ENCODE measurements at places on chromosomes 6 and 20. TPM values are rescaled to one million over a fixed set of nuclear protein-coding genes. Genes with fewer than 3 reads are reported as not detected.

DNA sequence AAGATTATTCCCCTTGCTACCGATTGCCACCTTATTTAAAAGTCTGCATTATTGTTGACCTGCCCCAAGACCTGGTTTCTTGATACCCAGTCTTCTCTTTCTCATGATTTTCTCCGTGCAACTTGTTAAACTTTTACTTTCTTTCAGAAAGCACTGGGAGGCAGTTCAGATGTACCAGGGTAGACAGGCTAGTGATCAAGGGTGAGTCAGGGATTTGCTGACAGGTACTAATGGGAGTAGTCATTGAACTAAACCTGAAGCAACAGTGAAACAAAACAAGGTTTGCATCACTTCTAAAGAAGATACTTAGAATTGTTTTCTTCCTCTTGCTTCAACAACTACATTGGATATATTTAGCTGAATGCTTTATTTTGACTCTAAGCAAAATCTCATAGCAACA lies 124.4 kb downstream of the KCNQ5 start:
- H3K27me3 ChIP-seq = no peaks in the 10 kb centered on the region
- DNase-seq = no peak
- H3K4me1 ChIP-seq = no peaks in the 10 kb centered on the region
- H3K27ac ChIP-seq = no peak overlapping the region

C6orf141 gene
- total RNA-seq = 0.88 TPM

DNA sequence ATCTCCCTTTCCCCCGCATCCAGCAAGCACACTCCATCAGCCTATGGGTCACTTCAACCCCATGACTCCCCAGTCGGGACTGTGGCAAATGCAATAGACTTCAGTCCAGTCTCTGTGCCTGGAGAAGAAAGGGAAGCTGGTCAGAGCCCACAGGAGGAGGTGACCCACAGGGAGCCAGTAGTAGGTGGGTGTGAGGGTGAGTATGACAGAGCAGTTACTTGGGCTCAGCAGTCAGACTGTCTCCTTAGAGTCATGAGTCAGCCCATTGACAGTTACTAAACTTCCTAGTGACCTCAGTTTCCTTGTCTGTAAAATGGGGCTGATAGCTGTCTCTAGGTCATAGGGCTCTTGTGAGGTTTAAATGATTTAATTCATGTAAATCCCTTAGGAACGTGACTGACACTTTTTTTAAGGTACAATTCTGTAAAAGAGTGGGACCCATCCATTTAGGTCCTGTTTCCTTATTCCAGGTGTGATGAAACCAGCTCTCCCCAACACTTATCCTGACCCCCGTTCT lies 33.9 kb upstream of the HLA-C start:
- no peak overlapping the region for H3K4me3 ChIP-seq
- no peaks in the 10 kb centered on the region for H3K36me3 ChIP-seq
- no peaks in the 10 kb centered on the region for H3K27me3 ChIP-seq
- H3K27ac ChIP-seq = no peak overlapping the region
- no peak for DNase-seq

DNA sequence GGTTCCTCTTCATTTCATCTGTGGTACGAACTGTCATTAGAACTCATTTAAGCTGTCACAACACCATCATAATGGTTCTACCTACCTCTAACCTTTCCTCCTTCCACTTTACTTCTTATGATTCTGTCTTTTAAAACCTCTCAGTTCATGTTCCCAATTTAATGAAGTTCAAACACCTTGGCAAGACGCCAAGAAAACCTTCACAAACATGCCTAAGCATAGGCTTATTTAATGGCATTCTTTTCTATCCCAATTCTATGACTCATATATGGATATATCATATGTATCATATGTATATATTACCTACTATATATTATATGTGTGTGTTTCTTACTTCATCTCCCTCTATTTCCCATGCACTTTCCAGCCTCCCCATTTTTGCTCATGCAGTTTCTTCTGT lies 283.4 kb upstream of the TBX18 start:
- no peak overlapping the region for H3K27ac ChIP-seq
- H3K27me3 ChIP-seq = no peaks in the 10 kb centered on the region
- H3K4me3 ChIP-seq = no peak overlapping the region
- DNase-seq = no peak
- no peaks in the 10 kb centered on the region for H3K36me3 ChIP-seq

- no peak overlapping the region for H3K27ac ChIP-seq
- no peaks in the 10 kb centered on the region for H3K36me3 ChIP-seq
- H3K27me3 ChIP-seq = no peaks in the 10 kb centered on the region
- no peak overlapping the region for H3K4me3 ChIP-seq
These were observed 309.0 kb upstream of the PTCHD4 start for GRCh38 chr6:48419992-48420391.

NCOA6 gene
- 39.2 TPM for total RNA-seq

EIF2S2 gene
- 46.9 TPM for total RNA-seq

ZNF391 gene
- total RNA-seq = 5.9 TPM

DNA sequence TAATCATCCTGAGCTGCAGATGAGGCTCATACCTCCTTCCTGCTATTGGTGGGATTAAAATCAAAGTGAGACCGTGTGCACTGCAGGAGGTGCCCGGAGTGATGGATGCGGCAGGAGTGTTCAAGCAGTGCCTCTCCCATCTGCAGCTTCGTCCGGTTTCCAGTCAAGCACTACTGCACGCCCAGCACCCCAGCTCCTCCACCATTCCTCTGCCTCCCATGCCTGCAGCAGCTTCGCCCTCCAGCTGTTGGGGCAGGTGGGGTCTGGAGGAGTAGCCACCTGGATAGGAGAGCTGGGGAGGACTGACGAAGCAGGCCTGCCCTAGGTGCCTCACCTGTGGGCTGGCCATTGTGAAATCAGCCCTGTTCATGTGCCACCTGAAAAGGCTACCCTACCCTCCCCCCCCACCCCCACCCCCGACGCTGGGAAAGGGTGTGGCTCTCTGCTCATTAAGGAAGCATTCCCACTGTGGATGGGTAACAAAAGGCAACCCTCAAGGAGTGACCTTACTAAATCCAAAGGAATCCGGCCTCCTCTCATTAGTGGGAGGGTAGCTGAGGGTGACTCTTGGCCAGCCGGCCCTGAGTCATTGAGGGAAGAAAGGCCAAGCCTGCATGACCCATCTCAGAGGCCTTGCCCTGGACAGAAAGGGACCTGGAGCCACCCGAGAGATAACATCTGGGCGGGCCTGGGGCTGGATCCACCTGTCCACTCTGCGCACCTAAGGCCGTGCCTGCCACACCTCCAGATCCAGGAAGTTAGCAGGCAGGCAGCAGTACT lies 115.9 kb upstream of the ARMC2 start:
- no peak overlapping the region for H3K4me3 ChIP-seq
- no peaks in the 10 kb centered on the region for H3K27me3 ChIP-seq
- H3K4me1 ChIP-seq = no peaks in the 10 kb centered on the region
- H3K27ac ChIP-seq = no peak overlapping the region
- H3K36me3 ChIP-seq = no peaks in the 10 kb centered on the region
- DNase-seq = no peak

ERVFRD-1 gene
- 0.21 TPM for total RNA-seq

- no peak overlapping the region for H3K4me3 ChIP-seq
- H3K27ac ChIP-seq = no peak overlapping the region
- no peaks in the 10 kb centered on the region for H3K4me1 ChIP-seq
These were observed 20.5 kb downstream of the RPP40 start for GRCh38 chr6:4983322-4983721.

GRCh38 chr6:105094133-105094640 lies 85.6 kb downstream of the POPDC3 start:
- no peak for DNase-seq
- H3K4me1 ChIP-seq = no peaks in the 10 kb centered on the region
- no peaks in the 10 kb centered on the region for H3K36me3 ChIP-seq
- no peaks in the 10 kb centered on the region for H3K27me3 ChIP-seq
- no peak overlapping the region for H3K4me3 ChIP-seq

CCR6 gene
- not detected for total RNA-seq

DNA sequence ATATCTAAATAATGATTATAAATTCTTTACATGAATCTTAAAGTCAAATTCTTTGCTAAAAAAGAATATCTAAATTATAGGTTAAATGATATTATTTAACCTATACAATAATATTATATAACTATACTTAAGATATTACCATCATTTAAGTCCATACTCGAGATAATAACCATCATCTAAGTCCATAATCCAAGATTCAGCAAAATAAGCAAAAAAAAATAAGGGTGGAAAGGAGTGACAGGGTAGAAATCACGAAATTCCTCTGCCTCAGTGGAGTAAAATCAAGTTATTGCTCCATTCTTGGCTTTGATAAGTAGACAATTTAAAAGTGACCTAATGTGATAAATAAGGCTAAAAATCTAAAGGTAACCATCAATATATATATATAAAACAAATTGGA lies 9.7 kb downstream of the IL17A start:
- H3K4me1 ChIP-seq = no peaks in the 10 kb centered on the region
- H3K4me3 ChIP-seq = no peak overlapping the region
- no peak overlapping the region for H3K27ac ChIP-seq
- no peaks in the 10 kb centered on the region for H3K27me3 ChIP-seq
- H3K36me3 ChIP-seq = no peaks in the 10 kb centered on the region

GRCh38 chr6:64838726-64839125 lies 868.3 kb downstream of the EYS start:
- H3K36me3 ChIP-seq = no peaks in the 10 kb centered on the region
- no peak overlapping the region for H3K27ac ChIP-seq
- no peaks in the 10 kb centered on the region for H3K4me1 ChIP-seq
- no peaks in the 10 kb centered on the region for H3K27me3 ChIP-seq
- no peak overlapping the region for H3K4me3 ChIP-seq
- no peak for DNase-seq

DNA sequence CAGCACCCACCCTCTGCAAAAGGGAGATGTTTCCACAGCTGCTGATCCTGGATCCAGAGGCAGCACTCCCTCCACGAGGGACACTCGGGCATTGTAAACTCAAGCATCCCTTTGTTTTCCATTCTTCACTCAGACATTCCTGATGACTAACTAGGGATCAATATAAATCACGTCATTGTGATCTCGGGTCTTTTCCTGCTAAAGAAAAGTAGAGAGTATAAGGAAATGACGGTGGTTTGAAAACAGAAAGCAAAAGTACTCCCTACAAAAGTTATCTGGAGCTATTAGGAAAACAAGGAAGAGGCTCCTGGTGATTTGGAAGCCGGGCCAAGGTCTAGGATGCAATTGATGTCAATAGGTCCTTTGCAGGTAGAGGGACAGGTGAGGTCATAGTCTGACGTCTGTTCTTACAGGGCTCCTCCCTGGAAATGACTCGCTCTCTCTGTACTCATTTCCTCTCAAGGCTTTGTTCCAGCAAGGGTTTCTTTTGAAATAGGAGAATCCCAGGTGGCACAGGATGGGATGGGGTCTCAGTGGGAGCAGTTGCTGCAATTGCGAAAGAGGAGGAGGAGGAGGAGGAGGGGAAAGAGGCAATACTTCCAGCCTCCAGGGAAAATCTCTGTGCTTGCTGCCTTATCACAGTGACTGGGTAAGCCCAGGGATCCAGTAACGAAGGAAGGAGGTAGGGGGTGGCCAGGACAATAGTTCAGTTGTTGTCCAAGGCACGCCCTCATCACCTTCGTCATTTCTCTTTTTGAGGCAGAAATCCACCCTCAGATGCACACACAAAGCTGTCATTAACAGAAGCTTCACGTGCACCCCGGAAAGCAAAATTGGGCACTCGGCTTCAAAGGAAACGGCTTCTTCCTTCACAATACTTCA lies 222.8 kb downstream of the LY86 start:
- peak; percentile 43 for DNase-seq
- H3K4me1 ChIP-seq = no peaks in the 10 kb centered on the region
- H3K36me3 ChIP-seq = no peaks in the 10 kb centered on the region
- H3K4me3 ChIP-seq = peak overlapping the region; percentile 8

GABRR1 gene
- not detected for total RNA-seq

- H3K27me3 ChIP-seq = no peaks in the 10 kb centered on the region
- H3K27ac ChIP-seq = no peak overlapping the region
- no peak overlapping the region for H3K4me3 ChIP-seq
- no peak for DNase-seq
These were observed 90.7 kb downstream of the ANKRD60 start for GRCh38 chr20:58137651-58138265.

DNA sequence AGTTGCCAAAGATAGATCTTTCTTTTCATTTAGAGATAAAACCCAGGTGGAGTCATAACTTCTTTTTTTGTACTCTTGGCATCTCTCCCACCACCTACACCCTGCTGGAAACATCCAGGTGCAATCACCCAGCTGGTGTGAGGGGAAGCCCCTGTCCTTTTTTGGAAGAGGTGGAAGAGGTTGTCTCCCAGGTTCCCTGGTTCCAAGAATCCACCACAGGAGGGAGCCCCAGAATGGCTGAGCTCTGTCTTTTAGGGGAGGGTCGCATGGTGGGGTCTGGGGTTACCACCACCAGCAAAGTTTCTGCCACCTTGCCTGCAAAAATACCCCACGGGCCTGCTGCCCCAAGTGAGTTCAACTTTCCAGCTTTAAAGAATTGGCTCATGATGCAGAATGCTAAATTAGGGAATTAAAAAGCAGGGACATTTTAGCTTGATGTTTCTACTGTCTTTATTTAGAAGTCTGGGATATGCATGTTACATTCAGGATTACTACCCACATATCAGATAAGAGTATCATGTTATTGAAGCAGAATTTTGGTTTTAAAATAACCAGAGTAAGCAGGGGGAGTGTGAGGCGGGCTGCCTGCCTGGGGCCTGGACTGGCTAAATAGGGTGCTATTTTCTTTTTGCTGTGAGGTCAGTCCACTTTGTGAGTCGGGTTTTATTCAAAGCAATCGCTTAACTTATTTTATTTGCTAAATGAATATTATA lies 11.0 kb downstream of the SMOC2 start:
- no peak for DNase-seq
- H3K4me3 ChIP-seq = no peak overlapping the region
- no peaks in the 10 kb centered on the region for H3K36me3 ChIP-seq
- peak overlapping the region; percentile 61 for H3K27ac ChIP-seq
- no peaks in the 10 kb centered on the region for H3K27me3 ChIP-seq
- H3K4me1 ChIP-seq = no peaks in the 10 kb centered on the region

C6orf15 gene
- not detected for total RNA-seq

C6orf118 gene
- not detected for total RNA-seq

- DNase-seq = no peak
- H3K27ac ChIP-seq = no peak overlapping the region
- H3K4me1 ChIP-seq = no peaks in the 10 kb centered on the region
These were observed 3.3 kb upstream of the STK38 start for GRCh38 chr6:36550473-36551000.

DNA sequence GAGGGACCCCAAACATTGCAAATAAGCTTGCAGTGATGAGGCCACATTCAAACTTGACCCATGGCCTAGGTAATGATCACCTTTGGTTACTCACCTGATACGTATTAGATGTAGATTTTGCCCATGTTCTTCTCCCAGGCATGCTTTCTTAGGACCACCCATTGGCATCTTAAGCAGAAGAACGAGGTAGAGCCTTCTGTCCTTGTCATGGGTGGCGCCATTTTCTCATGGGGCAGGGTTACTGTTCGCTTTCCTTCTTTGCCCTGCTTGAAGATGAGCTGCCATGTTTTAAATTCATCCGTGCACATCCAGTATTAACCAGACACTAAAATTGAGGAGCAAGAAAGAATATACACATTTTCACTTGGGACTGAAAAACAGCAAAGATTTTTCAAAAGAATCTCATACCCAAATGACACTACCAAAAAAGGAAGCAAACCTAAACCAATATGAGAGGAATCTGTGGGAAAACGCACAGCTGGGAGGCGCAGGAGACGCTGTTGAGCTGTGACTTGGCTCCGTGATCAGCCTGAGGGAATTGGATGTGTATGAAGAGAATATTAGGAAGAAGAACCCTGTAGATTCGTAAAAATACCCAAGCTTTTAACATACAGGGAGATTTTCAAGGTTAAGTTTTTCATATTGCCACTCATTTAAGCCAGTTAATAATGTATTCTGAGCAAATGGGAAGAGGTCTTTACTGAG lies 36.6 kb downstream of the GMPR start:
- no peaks in the 10 kb centered on the region for H3K27me3 ChIP-seq
- H3K27ac ChIP-seq = no peak overlapping the region
- no peak overlapping the region for H3K4me3 ChIP-seq
- H3K36me3 ChIP-seq = no peaks in the 10 kb centered on the region
- DNase-seq = no peak

Measured in uterus (tissue), 4 donors.